ENCODE measurements at places on chromosomes 7 and 10. TPM values are rescaled to one million over a fixed set of nuclear protein-coding genes. Genes with fewer than 3 reads are reported as not detected.

The FAM237B gene
- total RNA-seq, result not detected

The SPOCK2 gene
- total RNA-seq, result 0.31 TPM

The SUN3 gene
- not detected for total RNA-seq

The RGS10 gene
- total RNA-seq, result 47.6 TPM

The CLRN3 gene
- not detected for total RNA-seq

The HMX3 gene
- not detected for total RNA-seq

The GIGYF1 gene
- total RNA-seq, result 11.9 TPM

The PALD1 gene
- 8.0 TPM for total RNA-seq

The FRMD4A gene
- 4.3 TPM for total RNA-seq

The CABCOCO1 gene
- 0.30 TPM for total RNA-seq

The SLK gene
- total RNA-seq, result 37.8 TPM

The WIPF3 gene
- total RNA-seq, result 0.45 TPM

The GIMAP4 gene
- not detected for total RNA-seq

The MRPS24 gene
- 265 TPM for total RNA-seq

The PLEKHA8 gene
- 5.5 TPM for total RNA-seq

The EBLN1 gene
- total RNA-seq, result 0.21 TPM

The OR2A7 gene
- total RNA-seq, result not detected

The ALOX5 gene
- total RNA-seq, result 0.24 TPM

The PTTG1IP2 gene
- not detected for total RNA-seq

The SFTPD gene
- total RNA-seq, result 0.23 TPM

All from A549 treated with CORT108297 at 1 μM for 4 hours (cell line).